ENCODE measurements at places on chromosomes 4 and X.

DNA sequence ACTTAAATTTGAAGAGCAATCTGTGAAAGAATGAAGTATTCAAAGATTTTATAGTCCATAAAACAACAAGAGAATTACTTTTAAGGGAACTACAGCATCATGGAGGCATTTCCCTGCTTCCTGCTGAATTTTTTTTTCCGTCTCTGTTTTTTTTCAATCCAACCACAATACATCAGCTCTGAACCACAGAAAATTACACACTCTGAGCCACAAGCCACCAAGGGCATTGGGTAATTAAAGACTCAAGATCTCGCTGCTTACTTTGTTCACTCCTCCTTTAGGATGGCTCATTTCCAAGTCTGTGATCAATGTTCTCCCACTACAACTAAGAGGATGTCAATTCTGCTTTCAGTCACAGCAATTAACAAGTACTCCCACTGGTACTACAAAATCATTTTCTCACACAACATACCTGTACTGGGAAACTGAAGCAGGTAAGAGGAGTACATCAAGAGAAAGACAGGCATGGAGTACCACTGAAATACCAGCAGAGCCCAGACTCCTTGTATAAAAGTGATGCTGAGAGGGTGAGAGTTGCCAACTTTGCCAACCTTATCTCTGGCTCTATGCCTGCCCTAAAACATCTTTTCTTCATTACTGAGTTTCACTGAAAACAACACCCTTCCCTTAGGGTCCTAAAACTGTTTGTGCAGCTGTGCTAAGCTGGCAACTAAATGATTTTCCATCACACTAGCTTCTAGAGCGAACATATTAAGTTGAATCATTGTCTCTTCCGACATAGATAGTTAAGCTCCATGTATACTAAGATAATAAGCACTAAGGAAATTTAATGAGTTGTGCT is 105.8 kb upstream of the MAGEB18 start:
- DNase-seq = no peak

GRCh38 chr4:168924667-168925066 is 85.4 kb downstream of the CBR4 start:
- DNase-seq = no peak

DNA sequence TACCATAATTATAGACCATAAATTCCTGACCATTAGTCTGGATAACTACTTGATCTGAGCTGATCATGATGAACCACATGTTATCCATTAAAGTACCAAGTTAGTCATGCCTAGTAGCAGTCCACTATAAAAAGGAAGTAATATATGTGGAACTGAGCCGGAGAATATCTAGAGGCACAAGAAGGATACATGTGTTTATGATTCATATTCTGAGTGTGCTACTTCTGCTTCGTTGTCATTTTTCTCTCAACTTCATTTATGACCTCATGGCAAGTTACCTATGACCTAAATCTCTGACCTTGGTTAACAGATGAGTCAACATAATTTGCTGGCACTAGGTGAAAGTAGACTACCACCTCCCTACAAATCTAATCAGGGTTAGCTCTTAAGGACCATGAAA is 56.5 kb upstream of the ANKRD17 start:
- DNase-seq = no peak

DNA sequence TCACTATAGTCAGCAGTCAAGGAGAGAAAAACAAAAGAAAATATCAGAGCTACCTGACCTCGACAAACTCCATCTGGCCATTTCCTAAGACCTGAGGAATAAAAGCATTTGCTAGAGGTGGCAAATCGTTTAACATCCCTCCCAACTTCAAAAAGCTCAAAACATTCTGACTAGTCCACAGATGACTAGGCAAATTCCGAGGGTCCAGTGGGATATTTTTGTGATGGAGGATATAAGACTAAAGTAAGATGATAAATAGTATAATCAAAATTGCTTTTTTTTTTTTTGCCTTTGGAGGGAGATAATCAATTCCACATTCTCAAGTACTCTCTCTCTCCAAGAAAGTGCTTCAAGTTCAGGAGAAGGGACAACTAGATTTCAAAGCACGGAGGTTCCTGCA is 119.1 kb upstream of the ETNPPL start:
- DNase-seq = no peak

- DNase-seq = no peak
These were observed 11.0 kb downstream of the SOD3 start for GRCh38 chr4:24806206-24806990.

DNA sequence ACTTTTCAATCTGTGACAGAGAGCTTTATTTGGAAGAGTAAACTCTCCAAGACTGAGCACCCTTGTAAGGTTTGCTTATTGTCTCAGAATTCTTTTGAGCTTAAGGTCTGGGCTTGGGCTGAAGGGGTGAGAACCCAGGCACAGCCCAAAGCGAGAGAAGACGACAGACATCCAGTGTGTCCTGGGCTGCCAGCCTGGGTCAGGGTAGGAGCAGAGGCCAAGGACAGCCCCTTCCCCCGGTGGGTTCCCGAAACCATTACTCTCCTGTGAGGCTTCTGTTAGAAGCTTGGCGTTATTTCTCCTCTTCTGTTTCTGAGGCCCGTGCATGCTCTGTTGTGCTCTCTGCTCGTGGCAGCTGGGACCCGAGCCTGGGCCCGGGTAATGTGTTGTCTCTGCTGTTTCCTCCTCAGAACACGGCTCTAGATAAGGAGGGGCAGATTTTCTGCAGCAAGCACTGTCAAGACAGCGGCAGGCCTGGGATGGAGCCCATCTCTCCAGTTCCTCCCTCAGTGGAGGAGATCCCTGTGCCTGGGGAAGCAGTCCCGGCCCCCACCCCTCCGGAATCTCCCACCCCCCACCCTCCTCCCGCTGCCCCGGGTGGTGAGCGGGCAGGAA is 177.5 kb downstream of the DCLK2 start:
- DNase-seq = no peak

DNA sequence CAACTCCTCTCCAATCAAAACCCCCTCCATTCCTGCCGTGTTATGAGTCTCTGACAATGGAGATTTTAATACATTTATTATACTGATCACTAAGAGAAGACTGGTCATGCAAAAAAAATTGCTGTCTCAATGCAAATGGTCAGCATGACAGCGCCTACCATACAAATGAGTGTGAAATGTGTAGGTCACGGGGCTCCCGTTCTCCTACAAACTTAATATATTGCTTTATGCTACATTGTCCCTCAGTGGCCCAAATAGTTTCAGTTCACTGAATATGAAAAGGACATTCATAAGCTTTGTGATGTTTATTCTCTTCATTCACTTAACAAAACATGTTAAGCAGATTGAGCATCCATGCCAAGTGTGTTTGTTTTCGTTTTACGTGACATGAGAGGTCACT is 116.1 kb downstream of the SPANXN3 start:
- no peak for DNase-seq

DNA sequence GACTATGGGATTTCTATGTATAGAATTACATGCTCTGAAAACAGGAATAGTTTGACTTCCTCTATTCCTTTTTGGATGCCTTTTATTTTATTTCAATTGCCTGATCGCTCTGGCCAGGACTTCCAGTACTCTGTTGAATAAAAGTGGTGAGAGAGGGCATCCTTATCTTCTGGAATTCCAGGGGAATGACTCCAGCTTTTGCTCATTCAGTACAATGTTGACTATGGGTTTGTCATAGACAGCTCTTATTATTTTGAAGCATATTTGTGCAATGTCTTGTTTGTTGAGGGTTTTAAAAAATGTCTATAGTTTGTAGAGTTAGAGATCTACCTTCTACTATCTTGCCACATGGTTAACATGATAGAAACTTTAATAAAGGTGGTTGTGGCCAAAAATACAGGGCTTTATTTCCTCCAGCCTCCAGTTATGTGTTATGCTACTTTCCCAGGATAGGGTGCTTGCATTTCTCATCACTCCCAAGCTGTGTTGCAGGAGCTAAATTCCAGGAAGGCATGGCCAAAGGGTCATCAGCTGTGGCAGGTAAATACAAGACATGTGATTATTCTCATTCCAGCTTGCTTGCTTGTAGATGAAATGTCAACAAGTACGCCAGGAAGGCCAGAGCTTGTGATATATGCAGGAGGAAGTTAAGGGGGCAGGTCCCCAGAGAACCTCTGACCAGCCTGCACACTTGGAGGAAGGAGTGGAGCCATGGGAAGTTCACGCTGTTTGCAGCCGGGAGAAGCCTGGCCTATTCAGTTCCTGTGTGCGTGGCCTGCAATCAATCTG is 142.4 kb upstream of the CPXCR1 start:
- DNase-seq = no peak
